Stimulated activated CD8-positive, alpha-beta memory T cell treated with anti-CD3 and anti-CD28 coated beads, Interleukin-15, amount 100 ng/mL, for 48 hours (primary cell): ENCODE measurements at places on chromosomes 7 and 10.

- DNase-seq, result no peak
Measured at GRCh38 chr10:119812684-119813083, 60.0 kb downstream of the MCMBP start.

GRCh38 chr7:158355456-158356065, 232.1 kb downstream of the PTPRN2 start:
- no peak for DNase-seq

DNA sequence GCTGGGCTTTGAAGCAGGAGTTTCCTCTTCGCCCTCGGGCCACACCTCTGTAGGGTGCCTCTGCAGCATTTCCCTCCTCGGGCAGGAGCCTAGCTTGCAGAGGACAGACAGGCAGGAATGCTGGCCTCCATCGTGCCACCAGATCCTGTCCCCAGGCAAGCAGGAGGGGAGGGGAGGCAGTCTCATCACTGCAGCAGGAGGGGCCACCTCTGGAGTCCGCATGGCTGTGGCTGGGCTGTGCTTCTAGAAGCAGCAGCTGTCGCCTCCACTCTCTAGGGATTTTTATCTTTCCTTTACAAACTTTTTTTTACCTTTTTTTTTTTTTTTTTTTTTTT, 181.4 kb downstream of the CUX1 start:
- DNase-seq, result no peak

- DNase-seq, result no peak
Measured at GRCh38 chr7:46630031-46630430, 709.0 kb upstream of the IGFBP3 start.

- no peak for DNase-seq
Measured at GRCh38 chr10:75410132-75411005, 8.8 kb upstream of the ZNF503 start.

DNA sequence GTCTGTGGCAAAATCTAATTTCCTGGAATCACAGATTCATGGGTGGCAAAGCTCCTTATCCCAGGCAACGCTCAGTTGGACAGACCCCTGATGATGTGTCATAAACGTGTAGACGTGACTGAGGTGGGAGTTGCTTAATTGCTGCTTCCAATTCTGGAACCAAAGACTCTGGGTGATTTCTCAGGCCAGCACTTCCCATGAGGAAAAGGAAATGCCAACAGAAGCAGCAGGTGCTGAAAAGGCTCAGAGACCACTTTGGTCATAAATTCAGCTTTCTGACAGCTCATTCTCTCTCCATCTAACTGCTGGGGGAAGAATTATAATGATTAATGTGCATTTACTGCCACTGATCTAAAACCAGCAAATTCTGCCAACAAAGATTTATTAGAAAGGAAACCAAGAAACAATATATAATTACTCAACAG, 88.7 kb downstream of the OSBPL3 start:
- no peak for DNase-seq

GRCh38 chr10:60086862-60087261, 180.5 kb upstream of the CCDC6 start:
- DNase-seq, result no peak

GRCh38 chr10:88672041-88672440, 7.8 kb downstream of the LIPF start:
- no peak for DNase-seq

- no peak for DNase-seq
Measured at GRCh38 chr10:10786109-10787090, 231.3 kb upstream of the CELF2 start.

DNA sequence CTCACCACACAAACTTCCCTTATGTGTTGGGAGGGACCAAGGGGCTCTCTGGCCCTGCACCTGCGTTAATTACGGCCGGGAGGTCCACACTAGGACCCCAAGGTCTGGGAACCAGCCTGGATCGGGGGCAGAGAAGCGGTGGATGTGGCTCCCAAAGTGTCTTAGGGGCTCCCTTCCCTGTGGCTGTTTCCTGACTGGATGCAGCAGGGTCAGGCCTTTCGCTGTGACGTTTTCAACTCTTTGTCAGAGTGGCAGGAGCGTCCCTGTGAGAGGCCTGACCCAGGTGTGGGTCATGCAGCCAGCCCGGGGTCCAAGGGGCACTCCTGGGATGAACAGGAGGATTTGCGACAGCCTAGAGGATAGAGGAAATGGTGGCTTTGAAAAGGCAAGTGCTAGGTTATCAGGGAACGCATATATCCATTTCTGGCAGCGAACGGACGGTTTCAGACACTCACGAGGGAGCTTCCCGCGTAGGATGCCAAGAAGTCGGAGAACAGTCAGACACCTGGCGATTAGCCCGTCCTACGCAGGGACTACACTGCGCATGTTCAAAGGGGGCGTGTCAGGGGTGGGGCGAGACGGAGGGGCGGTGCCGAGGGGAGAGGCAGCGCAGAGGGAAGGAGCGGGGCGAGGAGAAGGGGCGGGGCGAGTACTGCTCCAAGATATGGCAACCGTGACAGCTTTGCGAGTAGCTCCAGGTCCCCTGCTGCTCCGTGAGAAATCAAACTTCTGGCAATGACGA, 46.2 kb upstream of the ZNF716 start:
- no peak for DNase-seq

- no peak for DNase-seq
Measured at GRCh38 chr7:68224041-68224741, 1227.6 kb downstream of the TYW1 start.

- no peak for DNase-seq
Measured at GRCh38 chr10:104835422-104835821, 194.3 kb downstream of the SORCS3 start.

GRCh38 chr10:110416776-110417711, 80.7 kb upstream of the DUSP5 start:
- DNase-seq, result no peak

DNA sequence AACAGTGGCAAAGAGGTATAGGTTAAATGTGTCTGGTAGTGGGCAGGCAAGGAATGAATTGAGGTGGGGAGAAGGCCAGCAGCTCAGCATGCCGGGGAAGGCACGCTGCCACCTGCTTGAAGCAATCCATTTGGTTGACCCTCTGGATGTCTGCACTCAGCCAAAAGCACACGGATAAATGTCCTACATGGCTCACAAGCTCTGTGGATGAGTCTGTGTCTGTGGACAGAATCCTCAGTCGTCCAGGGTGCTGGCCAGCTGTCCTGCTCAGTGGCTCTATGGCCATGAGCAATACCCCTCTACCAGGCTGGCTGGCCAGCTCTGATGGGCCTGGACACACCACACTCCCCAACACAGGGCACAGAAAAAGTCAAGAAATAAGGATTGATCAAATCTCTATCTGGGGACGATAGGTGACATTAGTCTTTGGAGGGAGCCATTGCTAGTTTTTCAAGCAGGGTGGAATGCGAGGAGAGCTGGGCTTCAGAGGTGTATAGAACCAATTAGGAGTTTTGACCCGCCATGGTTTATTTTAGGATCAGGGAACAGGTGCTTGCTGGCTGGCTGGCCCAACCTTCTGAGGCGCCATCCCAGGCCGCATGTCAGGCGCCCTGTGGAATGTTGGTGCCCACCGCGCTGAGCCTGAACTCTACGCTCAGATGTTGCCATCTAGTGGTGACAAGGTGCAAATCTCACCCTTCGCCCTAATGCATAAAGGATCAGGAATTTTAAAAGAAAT, 493.4 kb downstream of the TNS3 start:
- peak; percentile 5 for DNase-seq

DNA sequence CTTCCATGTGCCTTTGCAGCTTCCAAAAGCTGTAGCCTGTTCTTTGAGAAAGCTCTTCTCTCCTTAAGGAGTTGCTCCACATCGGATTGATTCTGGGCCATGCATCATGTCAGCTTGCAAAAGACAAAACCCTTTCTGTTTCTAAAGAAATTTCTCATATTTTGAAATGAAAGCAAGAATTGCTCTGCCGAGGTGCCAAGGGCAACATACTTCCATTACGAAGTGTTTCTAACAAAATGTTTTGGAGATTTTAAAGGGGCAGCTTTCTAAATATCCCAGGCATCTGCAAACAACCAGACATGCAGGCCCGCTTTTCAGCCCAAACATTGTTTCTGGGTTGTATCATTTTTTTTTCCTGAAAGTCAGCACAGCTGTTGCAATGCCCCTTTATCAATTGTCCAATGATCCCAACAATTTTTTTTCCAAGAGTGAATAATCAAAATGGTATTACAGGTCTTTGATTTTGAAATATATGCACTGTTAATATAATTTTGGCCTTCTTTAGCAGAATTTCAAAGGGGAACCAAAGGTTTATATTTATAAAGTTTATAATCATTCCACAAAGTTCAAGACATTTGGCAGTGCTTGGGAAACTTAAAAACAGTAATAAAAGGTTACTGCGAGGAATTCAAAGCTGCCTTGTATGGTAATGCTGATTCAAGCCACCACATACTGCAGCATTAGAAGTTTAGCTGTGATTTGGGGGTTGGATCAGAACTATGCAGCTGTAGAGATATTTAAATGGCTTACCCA, 61.0 kb downstream of the TES start:
- no peak for DNase-seq

DNA sequence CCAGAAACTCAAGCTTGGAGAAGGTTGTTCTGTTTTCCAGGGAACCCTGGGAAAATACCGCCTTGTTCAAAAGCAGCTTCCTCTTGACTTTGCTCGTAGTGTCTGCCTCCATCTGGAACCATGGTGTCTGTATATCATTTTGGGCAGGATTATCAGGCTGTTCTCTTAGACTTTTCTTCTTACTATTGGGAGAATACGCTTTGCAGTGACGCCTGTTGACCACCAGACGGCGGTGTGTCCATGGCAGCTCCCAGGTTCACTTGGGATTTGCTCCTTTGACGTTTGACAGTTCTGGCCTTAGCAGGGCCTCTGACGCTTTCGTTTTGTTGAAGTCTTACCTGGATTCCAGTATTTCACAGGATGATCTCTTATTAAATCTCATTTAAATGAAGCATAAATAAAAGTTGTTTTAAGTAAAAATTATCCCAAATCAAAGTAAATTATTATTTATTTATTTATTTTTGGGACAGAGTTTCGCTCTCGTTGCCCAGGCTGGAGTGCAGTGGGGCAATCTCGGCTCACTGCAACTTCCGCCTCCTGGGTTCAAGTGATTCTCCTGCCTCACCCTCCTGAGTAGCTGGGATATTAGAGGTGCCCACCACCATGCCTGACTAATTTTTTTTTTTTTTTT, 41.8 kb upstream of the GJD4 start:
- DNase-seq, result peak; percentile 7

DNA sequence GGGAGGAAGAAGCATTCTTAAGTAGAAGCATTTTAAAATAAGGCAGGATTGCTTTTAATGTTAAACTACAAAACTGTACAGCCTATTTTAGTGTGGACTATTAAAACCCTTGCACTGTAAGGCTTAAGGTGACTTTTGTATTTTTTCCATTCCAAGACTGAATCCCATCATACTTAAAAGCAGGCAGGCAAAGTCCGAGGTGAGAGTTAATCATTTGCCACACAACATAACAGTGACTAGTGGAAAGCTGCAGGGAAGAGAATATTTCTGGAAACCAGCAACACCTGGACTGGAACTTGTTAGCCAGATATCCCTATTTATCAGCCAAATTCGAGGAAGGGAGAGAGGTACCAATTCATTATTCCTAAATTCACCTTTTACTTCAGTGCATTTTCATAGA, 3.5 kb downstream of the PRR15 start:
- no peak for DNase-seq

- DNase-seq, result no peak
Measured at GRCh38 chr10:80197972-80198916, 7.1 kb downstream of the ANXA11 start.

DNA sequence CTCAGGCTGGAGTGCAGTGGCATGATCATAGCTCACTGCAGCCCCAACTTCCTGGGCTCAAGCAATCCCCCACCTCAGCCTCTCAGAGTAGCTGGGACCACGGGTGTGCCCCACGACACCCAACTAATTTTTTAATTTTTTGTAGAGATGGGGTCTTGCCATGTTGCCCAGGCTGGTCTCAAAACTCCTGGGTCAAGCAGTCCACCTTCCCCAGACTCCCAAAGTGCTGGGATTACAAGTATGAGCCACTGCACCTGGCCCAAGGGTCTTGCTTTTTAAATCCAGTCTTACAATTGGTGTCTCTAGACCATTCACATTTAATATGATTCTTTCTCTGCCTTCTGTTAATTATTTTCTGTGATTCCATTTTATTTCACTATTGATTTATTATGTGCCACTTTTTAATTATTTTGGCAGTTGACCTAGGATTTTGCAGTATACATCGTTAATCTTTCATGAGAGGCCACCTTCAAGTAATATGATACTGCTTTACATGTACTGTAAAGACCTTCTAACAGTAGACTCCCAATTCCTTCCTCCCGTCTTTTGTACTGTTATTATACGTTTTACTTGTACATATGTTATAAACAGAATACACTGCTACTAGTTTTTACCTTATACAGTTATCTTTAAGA, 18.7 kb downstream of the MMP21 start:
- no peak for DNase-seq

DNA sequence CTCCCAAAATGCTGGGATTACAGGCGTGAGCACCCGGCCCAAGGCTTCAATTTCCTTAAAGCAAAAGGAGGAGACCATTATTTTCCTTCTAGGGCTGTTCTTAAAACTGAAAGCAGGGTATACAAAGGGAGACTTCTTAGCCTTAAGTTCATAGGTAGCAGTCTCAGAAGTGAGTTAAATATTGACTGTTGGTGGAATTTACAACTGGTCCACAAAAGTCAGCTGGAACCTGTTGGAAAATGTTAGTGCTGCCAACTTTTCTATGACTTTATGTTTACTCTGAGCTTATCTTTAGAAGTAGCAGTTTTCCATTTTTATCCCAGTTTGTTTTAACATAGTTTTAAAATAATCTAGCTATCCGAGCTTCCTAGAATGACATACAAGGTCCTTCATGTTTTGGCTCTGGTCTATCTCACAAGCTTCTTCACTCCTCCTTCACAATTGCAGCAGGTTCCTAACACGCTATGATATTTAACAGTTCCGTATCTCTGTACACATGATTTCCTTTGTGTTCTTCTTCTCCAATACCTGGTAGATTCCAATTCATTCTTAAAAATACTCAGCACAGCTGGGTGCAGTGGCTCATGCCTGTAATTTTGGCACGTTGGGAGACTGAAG, 3.3 kb downstream of the SLC26A3 start:
- DNase-seq, result no peak

GRCh38 chr7:86814661-86815379, 171.1 kb downstream of the GRM3 start:
- DNase-seq, result no peak

- no peak for DNase-seq
Measured at GRCh38 chr10:12628964-12629766, 279.8 kb downstream of the CAMK1D start.

DNA sequence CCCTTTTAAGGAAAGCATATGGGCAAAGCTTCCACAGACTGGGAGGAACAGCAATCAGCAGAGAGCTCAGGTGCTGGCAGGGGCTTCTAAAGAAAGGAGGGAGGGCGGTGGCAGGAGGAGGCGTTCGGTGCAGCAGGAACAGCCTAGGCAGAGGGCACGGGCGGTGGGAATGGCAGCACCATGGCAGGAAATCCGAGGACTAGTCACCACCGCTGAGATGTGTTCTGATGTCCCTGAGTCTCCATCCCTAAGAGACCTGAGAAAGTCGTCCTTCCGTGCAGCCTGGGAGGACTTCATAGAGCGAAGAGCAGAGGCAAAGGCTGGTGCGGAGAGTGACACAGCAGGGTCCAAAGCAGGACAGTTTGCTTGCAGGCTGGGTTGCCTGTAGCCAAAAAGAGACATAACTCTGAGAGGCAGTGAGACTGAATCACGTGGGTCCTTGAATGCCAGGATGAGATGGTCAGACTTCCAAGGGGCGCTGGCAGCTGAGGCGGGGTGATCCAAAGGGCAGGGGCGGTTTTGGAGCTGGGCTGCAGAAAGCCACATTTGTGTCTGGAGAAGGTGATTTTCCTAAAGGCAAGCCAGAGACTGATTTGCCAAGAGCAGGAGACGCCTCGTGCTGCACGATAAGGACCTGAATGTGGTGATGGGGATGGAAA, 35.8 kb upstream of the GRID1 start:
- DNase-seq, result no peak
